ENCODE measurements at places on chromosomes 5 and 9.

DNA sequence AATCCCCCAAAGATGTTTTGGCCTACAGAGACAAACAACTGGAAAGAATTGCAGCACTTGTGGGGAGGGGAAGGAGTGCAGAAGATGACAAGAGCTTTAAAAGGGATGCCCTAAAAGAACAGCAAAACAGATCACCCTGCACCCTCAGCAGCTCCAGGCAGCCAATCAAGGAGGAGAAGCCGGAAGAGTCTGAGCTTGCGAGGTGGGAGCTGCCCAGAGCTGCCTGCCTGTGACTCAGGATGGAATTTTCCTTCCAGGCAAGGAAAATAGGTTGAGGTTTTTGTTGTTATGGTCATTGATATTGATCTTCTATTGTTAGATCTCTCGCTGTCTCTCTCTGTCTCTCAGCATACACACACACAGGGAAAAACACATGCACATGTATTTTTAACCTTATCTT lies 70.3 kb upstream of the MAP1B start:
- DNase-seq = no peak

GRCh38 chr9:38681747-38682227 lies 38.1 kb downstream of the FAM240B start:
- DNase-seq = no peak

DNA sequence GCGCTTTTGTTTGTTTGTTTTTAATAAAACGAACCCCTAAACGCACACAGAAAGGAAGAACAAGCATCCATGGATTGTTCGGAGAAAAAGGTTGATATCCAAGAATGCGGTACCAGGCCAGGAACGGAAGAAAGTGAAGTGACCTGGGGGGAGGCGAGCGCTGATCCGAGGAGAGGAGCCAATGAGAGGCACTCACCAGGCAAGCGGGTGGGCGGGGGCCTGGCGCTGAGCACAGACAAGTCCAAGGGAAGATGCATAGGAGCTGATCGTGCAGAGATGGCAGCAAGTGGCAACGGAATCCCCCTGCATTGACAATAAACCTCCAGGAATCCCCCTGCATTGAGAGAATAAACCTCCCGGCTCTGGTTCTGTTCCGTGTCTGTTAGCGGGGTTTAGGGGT lies 8.4 kb downstream of the OBP2B start:
- DNase-seq = no peak

DNA sequence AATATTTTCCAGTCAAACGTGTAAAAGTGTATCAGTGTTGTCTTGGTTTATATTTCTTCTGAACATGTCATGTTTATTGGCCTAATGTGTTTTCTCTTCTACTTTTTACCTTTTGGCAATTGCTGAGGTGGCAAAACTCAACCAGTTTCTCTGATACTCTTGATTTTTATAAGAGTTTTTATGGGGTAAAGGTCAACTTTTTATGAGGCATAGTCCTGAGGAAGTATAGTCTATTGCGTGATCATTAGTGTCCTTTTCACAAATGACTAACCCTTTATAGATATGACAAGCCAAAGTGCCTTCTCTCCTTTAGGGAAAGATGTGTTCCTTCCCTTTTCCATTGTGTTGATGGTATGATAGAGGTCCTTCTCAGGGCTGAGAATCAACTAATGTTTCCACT lies 32.9 kb downstream of the OCLN start:
- no peak for DNase-seq

GRCh38 chr5:15850536-15850935 lies 329.1 kb downstream of the MARCHF11 start:
- no peak for DNase-seq

GRCh38 chr9:97615439-97616072 lies 17.6 kb downstream of the TSTD2 start:
- DNase-seq = no peak
